ENCODE measurements at places on chromosomes 6 and 20.

DNA sequence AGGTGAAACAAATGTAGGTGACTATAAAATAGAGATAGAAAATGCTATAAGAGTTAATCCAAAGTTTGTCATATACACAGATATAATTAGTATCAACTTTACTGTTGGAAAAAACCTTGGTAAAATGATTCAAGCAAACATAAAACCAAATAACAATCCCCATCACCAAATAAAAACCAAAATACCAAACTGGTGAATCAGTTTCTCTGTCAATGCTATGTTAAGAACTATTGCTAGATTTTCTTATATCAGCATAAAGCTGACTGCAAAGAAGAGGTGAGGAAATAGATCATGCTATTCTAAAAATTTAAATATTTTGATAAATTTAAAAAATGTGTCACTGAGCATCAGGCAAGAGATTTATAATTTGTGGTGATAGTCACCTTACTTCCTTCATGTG lies 658.4 kb downstream of the PHF3 start:
- no peak for DNase-seq

- DNase-seq: no peak
These were observed 242.1 kb downstream of the HACE1 start for GRCh38 chr6:104617591-104617990.

DNA sequence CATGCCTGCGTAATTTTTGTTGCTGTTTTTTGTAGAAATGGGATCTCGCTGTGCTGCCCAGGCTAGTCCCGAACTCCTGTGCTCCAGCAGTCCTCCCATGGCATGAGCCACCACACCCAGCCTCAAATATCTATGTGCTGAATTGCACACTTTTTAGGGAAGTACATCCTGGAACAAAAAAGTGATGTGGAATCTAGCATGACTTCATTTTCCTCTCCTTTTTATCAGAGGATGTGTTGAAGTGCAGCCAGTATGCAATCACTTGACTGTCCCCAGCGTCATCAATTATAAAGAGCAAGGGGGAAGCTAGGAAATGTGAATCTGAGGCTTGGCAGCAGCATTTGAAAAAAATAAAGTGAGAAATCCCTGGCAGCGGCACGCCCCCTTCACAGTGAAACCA lies 6.4 kb upstream of the EXOC2 start:
- DNase-seq: no peak

DNA sequence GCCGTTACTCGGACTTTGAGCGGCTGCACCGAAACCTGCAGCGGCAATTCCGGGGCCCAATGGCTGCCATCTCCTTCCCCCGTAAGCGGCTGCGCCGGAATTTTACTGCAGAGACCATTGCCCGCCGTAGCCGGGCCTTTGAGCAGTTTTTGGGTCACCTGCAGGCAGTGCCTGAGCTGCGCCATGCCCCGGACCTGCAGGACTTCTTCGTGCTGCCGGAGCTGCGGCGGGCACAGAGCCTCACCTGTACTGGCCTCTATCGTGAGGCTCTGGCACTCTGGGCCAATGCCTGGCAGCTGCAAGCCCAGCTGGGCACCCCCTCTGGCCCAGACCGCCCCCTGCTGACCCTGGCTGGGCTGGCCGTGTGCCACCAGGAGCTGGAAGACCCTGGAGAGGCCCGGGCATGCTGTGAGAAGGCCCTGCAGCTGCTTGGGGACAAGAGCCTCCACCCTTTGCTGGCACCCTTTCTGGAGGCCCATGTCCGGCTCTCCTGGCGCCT lies 7.2 kb downstream of the SNX21 start:
- DNase-seq: no peak

DNA sequence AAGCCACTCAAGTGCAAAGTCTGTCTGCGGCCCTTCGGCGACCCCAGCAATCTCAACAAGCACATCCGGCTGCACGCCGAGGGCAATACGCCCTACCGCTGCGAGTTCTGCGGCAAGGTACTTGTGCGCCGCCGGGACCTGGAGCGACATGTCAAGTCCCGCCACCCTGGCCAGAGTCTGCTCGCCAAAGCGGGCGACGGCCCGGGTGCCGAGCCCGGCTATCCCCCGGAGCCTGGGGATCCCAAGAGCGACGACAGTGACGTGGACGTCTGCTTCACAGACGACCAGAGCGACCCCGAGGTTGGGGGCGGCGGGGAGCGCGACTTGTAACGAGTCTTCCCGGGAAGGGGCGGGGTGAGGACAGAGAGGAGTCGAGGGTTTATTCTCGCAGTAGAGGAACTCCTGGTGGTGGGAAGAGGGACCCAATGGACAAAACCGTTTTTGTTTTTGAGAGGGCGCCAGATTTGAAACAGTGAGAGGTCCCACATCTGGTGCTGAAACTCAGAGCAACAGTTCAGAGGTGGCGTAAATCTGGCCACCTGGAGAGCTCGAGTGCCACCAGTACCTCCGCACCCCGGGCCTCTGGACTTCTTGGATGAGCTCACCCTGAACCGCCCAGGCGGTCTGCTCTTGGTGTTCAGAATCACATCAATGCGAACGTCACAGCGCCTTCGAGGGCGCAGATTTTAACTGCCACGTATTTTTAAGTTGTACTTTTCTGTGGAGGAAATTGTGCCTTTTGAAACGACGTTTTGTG lies 8.0 kb downstream of the PRDM13 start:
- no peak for DNase-seq

GRCh38 chr6:167658106-167658505 lies 168.6 kb upstream of the AFDN start:
- DNase-seq: no peak

DNA sequence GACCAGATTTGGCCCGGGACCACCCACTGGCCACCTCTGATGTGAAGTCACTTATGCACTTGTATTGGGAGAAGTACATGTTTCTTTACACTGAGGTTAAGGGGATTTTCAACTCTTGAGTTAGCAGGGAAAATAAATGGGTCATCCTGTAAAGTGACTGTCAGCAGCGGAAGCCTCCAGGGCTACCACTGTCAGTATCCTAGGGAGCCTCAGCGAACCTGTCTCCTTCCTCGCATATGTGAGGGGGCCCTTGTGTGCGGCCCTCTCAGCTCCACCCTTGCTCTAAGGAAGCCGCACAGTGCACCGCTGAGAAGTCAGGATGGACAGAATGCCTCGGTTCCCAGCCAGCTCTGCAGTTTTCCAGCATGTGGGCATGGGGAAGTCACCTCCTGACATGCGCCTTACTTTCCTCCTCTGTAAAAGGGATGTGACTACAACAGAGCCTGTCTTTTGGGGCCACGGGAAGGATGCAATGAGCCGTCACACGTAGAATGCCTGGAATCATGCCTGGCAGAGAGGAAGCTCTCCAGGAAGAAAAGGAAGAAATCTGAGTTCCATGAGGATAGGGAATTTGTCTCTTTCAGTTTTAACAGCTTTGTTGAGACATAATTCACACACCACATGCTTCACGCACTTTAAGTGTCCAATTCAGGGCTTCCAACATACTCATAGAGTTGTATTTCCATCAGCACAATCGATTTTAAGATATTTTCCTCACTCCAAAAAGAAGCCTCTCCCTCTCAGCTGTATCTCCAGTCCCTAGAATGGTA lies 115.4 kb downstream of the SYCP2 start:
- peak; percentile 33 for DNase-seq

DNA sequence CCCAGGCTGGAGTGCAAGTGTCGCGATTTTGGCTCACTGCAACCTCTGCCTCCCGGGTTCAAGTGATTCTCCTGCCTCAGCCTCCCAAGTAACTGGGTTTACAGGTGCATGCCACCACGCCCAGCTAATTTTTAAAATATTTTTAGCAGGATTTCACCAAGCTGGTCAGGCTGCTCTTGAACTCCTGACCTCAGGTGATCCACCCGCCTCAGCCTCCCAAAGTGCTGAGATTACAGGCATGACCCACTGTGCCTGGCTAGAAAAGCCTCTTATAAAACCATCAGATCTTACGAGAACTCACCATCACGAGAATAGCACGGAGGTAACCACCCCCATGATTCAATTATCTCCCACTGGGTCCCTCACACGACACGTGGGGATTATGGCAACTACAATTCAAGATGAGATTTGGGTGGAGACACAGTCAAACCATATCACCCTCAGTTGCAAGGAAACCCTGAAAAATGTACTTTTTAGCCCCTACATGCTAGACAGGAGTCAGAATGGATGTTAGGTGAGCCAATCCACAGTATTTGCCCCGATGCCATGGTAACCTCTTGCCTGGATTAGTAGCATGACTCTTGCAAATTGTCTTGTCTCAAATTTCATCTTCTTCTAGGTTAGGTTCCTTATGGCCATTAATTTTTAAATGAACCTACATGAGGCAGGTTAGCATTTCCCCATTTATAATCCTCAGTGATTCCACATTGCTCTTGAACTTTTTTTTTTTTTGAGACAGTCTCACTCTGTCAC lies 17.1 kb upstream of the SASH1 start:
- DNase-seq: no peak

DNA sequence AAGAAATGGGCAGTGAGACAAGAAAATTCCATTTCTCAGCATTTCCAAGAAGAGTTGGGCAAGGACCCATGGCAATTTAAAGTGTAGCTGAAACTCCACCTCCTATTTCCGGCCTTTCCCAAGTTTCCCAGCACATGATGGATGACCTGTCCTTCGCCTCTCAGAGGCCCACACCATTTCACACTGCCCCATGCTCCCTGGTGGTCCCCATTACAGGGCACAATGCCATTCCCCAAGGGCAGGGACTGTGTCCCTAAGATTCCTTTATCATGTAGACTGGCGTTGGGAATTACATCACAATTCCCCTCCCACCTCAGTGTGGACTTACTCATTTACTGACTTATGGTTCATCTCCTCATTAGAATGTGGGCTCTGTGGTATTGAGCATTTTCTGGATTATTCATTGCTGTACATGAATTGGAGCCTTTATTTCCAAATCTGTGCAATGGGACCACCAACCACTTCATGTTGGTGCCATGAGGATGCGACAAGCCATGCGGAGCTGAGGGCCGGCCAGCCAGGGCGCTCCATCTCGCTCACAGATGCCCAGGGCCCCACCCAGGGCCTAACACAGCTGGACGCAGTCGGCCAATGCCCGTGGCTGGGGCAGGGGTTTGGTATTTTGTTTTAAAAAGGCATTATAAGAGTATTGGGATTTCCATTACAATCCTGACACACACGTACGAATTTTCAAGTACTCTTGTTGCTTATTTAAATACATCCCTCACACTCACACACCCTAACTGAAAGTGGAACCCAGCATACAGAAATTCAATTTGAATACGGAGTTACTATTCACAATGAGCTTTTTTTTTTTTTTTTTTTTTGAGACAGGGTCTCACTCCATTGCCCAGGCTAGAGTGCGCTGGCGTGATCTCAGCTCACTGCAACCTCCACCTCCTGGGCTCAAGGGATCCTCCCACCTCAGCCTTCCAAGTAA lies 5.4 kb downstream of the ACSS1 start:
- DNase-seq: peak; percentile 75

DNA sequence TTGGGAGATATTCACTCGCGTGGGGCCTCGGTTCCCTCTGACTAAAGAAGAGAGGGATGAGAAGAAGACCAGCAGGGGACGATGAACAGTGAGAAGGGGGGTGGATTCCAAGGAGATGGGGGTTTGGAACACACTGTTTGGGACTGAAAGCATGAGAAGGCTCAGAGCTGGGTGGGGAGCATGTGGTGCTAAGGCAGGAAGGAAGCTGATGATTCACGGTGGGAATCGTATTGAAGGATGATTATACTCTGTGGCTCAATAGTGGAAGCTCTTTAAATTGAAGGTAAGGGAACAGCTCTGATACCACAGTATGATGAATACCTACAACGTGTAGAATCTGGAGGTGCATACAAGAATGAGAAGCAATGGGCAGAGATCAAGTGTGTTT lies 117.5 kb upstream of the KCNK16 start:
- DNase-seq: no peak

GRCh38 chr6:150698391-150698790 lies 98.7 kb downstream of the PLEKHG1 start:
- no peak for DNase-seq

- DNase-seq: no peak
These were observed 968 bp upstream of the MMP24 start for GRCh38 chr20:35225319-35226125.

DNA sequence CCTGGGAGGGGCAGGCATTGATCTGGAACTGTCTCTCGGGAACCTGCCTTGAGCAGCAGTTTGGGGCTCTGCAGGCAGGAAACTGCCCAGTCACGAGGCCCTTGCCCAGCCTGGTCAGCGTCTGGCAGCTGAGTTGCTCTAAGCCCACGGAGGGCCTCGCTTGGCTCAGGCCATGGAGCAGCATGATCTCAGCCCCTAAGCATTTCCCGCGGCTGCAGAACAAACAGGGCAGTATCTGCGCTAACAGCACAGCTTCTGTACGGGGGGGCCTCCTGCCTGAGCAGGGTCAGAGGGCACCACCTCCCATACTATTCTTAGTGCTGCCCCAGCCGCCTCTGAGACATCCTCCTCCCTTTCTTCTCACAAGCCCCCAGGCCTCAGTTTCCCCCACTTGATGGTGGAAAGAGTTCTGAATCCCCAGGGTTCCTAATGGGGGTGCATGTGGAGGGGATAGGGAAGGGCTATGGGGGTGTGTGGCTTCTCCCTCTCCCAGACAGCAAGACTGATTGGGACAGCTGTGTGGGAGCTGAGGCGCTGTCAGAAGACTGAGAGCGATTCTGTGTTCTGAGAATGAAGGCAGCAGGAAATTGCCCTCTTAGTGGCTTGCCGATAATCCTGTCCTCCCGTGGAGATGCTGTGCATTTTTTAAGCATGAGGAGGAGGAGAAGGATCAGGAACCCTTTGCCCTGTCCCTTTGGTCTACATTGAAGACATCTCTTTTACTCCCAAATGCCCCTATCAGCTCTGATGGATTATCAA lies 46.4 kb downstream of the MOCS1 start:
- DNase-seq: no peak

DNA sequence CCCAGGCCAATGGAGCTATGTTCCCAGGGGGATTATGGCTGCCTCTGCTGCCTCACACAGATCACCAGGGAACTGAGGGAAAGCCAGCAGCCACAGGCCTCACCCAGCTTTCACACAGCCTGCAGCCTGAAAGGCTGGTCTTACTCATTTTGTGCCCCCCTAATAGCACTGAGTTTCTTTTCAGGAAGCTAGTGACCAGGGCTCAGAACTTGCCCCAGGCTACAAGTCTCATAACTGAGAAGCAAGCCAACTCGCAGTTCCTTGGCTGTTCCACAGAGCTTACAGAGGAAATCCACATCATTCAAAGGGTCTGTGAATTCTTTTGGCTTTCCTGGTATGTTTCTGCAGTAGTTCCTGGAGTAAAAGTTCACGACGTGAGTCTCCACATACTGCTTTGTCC lies 524.8 kb upstream of the GJE1 start:
- DNase-seq: no peak

DNA sequence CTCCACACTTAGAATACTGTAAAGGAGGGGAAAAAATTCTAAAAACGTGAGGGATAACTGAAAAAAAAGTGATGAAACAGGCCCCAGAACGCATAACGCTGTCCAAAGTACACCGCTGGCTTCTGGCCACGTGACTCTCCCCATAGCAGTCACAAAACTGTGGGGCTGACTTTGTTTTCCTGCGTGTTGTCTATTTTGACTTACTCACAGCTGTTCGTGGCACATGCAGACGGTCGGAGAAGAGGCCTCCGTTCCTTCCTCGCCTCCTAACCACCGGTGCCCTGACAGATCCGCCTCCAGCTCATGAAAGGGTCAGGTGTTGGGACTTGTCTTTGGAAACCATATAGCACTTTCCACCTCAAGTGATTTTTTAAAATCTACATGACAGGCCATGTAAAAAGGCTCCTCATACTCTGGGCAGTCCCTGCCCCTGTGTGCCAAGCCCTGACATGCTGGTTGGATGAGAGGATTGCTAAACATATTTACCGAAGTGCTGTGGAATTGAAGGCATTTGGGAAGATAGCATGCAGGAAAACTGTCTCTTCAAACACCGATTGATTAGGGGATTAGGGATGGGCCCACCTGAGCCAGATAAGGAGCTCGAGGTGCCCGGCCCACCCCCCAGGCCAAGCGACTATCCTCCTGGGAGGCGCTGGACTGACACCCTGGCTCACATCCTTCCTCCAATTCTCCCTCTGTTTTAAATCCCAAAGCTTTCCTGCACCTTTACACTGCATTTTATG lies 54.8 kb downstream of the DACT2 start:
- no peak for DNase-seq
